Aortic smooth muscle cell (primary cell): ENCODE measurements at places on chromosomes 5 and 9. TPM values are rescaled to one million over a fixed set of nuclear protein-coding genes. Genes with fewer than 3 reads are reported as not detected.

Gene CAMLG
- 31.2 and 35.9 TPM in 2 replicates for total RNA-seq

Gene DAB2
- 83.1 and 249 TPM in 2 replicates for total RNA-seq

Gene PDGFRB
- 159 and 206 TPM in 2 replicates for total RNA-seq

Gene FOXD4L6
- total RNA-seq: 0.06 TPM in 1 of 2 replicates, not detected in the other

Gene LCN1
- total RNA-seq: not detected in 2 replicates

Gene KCNV2
- total RNA-seq: not detected in 2 replicates

Gene TAS2R1
- total RNA-seq: not detected in 2 replicates

Gene ALDOB
- total RNA-seq: not detected in 2 replicates

Gene GABRA1
- total RNA-seq: under 0.01 TPM in 2 replicates

Gene IQGAP2
- 1.6 and 2.2 TPM in 2 replicates for total RNA-seq

Gene BDP1
- 20.8 and 21.7 TPM in 2 replicates for total RNA-seq

Gene ZMAT2
- total RNA-seq: 67.6 and 72.0 TPM in 2 replicates

Gene PLAA
- 37.4 and 39.2 TPM in 2 replicates for total RNA-seq

Gene KCNMB1
- 0.99 and 1.3 TPM in 2 replicates for total RNA-seq
